ENCODE measurements at places on chromosomes 7 and 10.

DNA sequence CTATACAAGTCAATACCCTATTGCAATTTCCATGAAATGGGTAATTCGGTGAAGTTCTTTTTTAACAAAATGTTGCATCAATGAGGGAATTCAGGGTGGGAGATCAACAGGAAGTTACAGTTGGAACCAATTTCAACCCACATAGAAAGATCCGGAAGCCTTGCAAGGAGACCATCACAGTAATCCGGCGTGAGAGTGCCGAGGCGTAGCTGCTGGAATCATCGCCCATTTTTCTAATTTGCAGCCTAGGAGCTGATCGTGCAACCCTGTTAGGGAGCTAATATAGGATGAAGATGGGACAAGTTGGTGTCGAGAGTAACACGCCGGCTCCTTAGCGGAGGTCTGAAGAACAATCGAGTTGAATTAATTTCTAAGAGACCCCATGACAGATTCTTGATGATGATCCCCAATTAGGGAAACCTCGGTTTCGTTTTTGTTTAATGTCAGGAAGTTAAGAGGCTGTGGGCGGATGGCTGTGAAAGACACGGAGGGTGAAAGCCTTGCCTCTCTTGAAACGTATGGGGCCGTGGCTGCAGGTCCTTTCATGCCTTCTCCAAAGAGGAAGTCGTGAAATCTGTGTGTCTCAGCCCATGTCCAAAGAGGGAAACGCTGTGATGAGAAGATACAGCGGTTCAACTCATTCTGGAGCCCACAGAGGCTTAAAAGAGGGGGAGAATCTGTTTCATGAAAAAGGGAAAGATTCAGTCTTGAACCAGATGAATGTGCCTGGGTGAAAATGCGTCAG, 51.2 kb upstream of the CARD11 start:
- DNase-seq, result peak; percentile 44

DNA sequence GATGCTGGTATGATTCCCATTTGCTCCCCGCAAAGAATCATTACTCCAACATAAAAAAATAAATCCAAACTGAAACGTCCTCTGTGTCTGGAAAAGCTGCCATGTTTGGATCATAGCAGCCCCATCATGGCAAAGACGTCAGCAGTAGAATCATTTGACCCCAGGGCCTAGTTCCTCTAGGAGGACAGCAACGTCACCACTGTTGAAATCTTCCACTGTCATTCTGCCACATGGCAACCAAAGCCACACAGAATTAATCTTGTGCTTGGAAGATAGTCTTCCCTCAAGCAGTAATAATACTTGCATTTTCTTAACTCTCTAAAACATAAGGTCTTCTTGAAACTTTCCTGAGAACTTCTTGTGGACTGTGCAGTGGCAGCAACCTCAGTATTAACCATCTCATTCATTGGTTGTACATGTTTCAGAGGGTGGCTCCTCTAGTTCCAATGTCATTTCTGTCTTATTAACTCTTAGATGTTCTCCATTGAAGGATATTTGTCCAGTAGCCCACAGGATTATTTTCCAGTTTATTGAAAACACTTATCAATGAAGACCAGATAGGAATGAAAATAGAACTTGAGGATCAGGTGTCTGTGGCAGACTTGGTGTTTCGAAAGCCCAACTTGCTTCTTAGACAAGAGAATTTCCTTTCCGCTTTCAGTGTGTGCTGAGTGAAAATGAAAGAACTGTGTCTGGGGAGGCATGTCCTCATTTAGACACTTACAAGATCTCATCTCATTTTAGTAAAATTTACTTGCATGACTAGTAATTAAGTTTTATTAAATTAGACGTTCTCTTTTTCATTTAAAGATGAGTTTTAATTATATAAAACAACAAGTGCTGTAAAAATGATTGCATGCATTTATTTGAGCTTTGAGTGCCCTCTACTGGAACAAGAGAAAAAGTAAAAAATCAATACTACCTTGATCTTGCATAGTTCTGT, 28.9 kb upstream of the INHBA start:
- peak; percentile 53 for DNase-seq

DNA sequence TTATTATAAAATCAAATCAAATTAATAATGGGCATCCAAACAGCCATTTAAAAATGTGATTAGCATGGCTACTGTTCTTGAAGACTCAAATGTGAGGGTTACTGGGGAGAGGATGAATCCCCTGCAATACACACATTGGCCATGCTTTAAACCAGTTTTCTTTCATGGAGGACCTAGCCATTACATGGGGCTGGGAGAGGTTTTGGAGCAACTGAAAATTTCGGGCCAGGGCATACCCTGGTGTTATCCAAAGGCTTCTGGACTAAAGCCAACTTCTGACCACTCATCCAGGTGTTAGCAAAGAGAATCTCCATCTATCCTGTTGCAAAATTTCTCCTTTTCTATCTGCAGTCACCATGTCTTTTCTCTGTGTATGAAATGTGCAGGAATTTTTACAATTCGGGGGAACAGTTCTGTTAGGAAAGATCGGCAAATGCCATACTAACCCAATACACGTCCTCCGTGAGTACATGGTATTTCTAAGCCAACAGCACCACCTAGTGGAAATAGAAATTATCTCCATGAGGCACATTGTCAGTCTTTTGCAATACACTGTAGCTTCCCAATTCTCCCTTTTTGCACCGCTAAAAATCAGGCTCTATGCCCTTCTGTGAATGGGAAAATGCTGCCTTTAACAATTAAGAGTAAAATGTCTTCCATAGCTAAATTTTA, 47.0 kb upstream of the ZNF107 start:
- no peak for DNase-seq

- no peak for DNase-seq
Measured at GRCh38 chr7:113268757-113269156, 150.4 kb upstream of the SMIM30 start.

- DNase-seq, result no peak
Measured at GRCh38 chr10:30055226-30055662, 4.1 kb downstream of the JCAD start.

GRCh38 chr7:119177863-119178262, 953.4 kb downstream of the ANKRD7 start:
- DNase-seq, result no peak

GRCh38 chr7:25726170-25726780, 425.7 kb upstream of the NFE2L3 start:
- DNase-seq, result no peak

GRCh38 chr7:157139111-157139809, 534 bp downstream of the UBE3C start:
- peak; percentile 52 for DNase-seq

DNA sequence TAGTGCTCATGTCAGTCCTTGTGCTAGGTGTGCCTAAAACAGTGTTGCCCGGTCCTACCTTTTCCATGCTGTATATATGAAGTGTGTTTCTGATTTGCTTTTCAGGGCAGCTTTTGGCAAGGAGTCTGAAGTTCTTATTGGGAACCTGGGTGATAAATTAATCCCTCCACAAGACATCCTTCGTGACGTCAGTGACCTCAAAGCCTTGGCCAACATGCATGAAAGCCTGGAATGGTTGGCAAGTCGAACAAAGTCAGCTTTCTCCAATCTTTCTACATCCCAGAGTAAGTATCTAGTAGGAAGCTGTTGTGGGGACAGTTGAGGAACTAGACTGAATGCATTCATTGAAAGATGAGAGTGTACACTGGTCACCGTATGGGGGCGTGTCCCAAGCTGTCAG, 189.4 kb upstream of the LRGUK start:
- no peak for DNase-seq

DNA sequence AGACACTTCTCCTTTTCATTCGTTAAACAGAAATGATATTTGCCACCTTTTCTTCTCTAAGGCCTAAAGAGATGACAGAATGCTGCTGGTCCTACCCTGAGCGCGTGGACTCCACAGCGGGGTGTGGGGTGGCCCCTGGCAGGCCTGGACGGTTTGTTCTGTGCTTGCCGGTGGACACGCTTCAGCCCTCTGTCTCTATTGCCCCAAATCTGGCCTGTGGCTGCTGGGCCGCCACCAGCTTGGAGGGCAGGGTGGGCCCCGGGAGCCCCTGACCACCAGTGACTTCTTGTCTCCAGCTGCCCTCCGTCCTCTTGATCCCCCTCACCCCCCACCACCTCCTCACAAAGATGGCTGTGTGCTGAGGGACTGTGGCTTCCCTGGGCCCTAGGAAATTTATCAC, 5.7 kb downstream of the CHST3 start:
- DNase-seq, result no peak

GRCh38 chr7:154587792-154588191, 415.1 kb downstream of the PAXIP1 start:
- DNase-seq, result no peak

- no peak for DNase-seq
Measured at GRCh38 chr7:1939434-1940401, 269.6 kb downstream of the ELFN1 start.

- DNase-seq, result no peak
Measured at GRCh38 chr10:21452203-21452602, 73.3 kb downstream of the SKIDA1 start.

DNA sequence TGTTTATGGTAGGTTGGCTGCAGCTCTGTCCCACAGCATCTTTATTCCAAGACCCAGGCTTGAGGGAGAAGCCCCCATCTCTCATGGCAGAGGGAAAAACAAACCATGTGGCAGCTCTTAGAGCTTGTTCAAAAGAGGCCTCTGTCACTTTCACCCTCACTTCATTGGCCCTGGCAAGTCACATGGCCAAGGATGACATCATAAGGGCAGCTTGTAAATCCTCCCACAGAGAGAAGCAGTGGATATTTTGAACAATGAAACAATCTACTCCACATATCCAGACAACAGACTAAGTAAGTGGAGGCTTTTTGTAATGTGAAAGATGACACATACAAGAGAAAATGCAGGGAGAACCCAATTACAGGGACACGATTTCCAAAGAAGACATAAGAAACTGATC, 108.1 kb downstream of the GRID1 start:
- DNase-seq, result no peak

GRCh38 chr10:98555021-98555619, 108.4 kb upstream of the HPS1 start:
- no peak for DNase-seq

Data from GM19239 (cell line).